ENCODE measurements at places on chromosomes 2 and 18.

- no peak for DNase-seq
These were observed 1.4 kb downstream of the RAB1A start for GRCh38 chr2:65128297-65129190.

GRCh38 chr2:172456002-172456401 is 28.6 kb downstream of the ITGA6 start:
- DNase-seq, result no peak

- no peak for DNase-seq
These were observed 250.4 kb upstream of the DSEL start for GRCh38 chr18:67766930-67767329.

- DNase-seq, result no peak
These were observed 136.0 kb upstream of the SPOPL start for GRCh38 chr2:138365581-138365980.

GRCh38 chr18:48481092-48481491 is 57.7 kb upstream of the CTIF start:
- DNase-seq, result no peak

DNA sequence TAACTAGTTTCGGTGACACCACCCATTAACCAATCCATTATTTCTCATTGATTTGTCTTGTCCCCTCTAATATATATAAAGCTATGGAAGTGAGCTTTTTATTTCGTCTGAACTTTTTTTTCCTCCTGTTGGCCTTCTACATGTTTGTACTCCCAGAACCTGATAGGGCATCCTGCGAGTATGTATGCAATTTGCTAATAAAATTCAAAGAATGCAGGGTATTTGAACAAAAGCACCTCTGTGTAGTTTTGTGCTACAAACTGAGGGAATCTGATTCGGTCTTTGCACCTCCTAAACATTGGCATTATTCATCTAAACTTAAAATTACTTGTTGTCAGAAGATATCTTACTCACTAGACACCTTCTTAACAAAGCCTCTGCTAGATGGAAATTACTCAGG is 242.9 kb upstream of the TMEFF2 start:
- no peak for DNase-seq

- DNase-seq, result no peak
These were observed 48.1 kb upstream of the VPS54 start for GRCh38 chr2:64067326-64067725.

DNA sequence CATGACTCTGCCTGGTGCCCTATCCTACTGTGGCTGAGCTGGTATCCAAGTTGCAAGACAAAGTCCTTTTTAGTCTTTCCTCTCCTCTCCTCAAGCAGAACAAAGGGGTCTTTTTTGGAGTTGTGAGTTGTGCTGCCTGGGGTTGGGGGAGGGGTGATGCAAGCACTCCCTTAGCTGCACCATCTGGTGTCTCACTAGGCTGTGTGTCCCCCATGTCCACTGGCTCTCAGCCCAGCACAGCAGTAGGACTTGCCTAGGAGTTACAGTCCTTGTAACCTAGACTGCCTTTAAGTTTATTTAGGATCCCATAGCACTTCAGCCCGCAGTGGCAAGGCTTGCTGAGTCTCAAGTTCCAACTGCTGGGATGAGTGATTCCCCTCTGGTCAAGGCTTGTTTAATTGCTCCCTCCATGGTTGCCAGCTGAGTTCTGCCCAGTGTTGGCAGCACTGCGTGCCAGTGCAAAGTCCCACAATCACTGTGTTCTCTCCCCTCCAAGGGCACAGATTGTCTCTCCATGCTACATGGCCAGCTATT is 13.2 kb upstream of the ILKAP start:
- DNase-seq, result no peak
